ENCODE measurements at places on chromosomes 11 and 22.
A peak's percentile ranks its signal among the peaks of the same experiment; 100 is the strongest.

- DNase-seq: no peak
Measured at GRCh38 chr22:44317886-44318637, 5.3 kb upstream of the SHISAL1 start.

GRCh38 chr22:45571089-45571488, 68.4 kb downstream of the FBLN1 start:
- DNase-seq: no peak

GRCh38 chr11:10669258-10670033, 24.1 kb downstream of the IRAG1 start:
- peak; percentile 23 for DNase-seq

DNA sequence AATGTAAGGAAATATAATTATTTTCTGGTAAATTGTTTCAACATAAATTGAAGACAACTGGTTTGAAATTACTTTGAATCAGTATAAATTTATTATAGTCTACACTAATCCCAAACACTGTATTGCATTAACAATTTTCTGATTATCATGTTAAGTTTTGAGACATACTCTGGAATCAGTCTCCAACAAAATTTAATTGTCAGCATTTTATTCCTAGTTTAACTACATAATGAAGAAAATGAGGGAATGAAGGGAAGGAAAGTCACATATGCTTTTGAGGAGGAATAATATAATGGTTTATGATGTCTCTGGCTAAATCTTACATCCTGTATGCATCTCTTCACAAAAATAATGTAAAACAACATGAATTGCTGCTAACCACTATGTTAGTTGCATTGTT, 14.2 kb downstream of the OR52E1 start:
- DNase-seq: no peak

DNA sequence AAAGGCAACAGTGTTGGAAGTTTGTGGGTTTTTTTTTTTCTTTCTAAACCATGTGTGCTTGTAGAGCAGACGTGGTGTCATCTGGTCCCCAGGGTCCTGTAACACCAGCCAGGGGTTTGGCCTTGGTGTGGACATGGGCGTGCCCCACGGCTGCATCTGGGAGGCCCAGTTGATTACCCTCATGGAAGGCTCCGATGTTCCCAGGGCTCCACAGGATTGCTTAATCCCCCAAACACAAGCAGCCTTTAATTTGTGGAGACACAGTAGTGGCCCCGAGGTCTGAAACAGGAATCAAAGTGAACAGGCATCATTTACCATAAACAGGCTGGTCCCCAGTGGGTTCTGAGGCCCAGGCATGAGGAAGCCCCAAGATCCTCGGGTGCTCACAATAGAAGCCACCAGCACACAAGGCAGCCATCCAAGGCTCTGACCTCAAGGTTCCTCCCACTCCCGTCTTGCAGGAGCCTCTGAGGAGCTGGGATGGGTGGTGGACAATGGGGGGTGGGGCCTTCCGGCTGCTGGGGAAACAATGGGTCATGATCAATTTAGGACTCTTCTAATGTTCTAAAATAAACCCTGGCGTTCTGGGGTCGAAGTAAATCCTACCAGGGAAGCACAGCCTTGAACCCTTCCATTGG, 115.0 kb upstream of the CD82 start:
- DNase-seq: no peak

DNA sequence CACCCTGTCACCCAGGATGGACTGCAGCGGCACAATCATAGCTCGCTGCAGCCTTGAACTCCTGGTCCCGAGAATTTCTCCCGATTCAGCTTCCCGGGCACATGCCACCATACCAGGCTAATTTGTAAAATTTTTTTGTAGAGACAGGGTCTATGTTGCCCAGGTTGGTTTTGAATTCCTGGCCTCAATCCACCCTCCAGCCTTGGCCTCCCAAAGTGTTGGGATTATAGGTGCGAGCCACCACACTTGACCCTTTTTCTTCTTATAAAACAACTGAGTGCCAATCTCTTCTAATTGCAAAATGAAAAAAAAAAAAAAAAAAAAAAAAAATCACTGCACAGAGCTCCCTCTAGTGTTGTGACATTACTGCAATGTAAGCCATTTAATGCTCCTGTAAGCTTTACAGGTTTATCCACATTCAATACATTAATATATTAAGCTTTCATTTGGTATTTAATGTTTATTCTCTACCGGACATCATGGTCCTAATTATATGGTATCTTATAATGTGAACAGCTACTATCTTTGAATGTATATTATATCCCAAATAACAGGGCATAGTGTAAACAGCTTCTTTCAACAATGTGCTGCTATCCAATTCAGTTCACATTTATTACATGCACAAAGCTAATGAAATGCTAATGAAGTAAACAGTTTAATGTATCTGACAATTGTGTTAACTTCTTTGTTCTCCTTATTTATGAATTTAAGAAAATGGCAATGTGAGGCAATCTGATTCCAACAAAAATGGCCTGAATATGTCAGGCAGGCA, 44.6 kb downstream of the COPB1 start:
- no peak for DNase-seq

GRCh38 chr22:36540867-36541642, 12.1 kb upstream of the EIF3D start:
- DNase-seq: no peak
